Kidney (tissue), 22 donors: ENCODE measurements at places on chromosomes 12 and 14.

DNA sequence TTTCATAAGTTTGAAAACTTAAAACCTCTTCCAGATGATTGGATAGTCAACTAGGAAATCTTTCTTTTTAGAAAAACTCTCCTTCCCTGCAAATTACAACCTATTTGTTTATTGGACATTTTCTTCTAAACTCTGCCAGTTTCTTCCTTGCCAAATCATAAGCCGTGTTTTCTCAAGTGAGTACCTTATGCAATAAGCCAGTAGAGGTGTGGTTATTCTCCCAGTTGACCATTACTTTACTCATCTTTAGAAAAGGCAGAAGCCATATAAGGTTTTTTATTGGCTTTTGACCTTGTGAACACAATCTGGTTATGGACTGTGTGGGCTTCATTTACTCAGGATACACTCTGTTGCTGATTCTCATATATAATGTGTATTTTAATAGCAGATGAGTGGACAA, 14.6 kb downstream of the ACTR6 start:
- DNase-seq = no peak

DNA sequence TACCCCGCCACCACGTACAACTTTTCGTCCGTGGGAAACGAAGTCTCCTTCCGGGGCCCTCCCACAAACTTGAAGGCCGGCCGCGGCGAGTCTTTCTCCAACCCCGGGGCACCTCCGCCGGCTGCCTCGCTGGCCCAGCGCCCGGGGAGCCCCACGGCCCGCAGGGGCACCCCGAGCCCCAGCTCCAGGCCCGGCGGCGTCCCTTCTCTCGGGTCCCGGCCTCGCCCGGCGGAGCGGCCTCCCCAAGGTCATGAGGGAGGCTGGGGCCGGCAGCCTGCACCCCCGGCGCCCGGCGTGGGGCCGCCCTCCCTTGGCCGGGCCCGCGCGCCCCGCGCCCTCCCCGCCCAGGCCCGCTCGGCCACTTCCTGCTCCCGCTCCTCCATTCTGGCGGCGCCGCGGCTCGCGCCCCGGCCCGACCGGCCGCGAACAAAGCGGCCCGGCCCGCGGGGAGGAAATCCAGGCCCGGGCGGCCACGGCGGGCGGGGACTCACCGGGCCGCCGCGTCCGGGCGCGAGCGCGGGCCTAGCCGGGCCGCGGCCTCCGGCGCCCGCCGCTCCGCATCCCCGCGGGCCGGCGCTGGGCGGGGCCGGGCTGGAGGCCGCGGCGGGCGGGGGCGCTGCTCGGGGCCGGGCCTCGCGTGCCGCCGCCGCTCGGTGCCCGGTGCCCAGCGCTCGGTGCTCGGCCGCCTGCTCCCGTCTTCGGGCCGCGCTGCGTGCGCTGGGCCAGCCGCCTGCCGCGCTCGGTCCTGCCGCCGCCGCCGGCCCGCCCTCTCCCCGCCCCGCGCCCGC, at the start of gene AKT1:
Gene AKT1 (minus strand): TSS at position 756 of the 788 bp plus-strand sequence. CDS start 3,105 bp downstream, outside the sequence.
- no peak for DNase-seq

DNA sequence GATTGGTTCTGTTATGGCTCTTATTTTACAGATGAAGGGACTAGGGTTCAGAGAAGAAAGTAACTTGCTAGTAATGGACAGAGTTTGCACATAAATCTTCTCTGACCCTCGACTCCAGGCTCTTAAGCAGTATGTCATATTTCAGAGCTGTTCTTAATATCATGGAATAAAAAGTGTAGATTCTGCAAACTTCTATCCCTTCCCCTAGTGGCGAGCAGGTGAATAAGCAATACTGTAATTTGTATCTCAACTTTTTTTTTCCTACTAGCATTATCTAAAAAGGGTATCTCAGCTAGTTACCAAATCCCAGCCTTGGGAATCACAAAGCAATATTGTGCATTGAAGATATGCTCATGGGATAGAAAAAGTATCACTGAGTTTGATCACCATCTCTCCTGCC, 83.2 kb downstream of the ANO4 start:
- no peak for DNase-seq

DNA sequence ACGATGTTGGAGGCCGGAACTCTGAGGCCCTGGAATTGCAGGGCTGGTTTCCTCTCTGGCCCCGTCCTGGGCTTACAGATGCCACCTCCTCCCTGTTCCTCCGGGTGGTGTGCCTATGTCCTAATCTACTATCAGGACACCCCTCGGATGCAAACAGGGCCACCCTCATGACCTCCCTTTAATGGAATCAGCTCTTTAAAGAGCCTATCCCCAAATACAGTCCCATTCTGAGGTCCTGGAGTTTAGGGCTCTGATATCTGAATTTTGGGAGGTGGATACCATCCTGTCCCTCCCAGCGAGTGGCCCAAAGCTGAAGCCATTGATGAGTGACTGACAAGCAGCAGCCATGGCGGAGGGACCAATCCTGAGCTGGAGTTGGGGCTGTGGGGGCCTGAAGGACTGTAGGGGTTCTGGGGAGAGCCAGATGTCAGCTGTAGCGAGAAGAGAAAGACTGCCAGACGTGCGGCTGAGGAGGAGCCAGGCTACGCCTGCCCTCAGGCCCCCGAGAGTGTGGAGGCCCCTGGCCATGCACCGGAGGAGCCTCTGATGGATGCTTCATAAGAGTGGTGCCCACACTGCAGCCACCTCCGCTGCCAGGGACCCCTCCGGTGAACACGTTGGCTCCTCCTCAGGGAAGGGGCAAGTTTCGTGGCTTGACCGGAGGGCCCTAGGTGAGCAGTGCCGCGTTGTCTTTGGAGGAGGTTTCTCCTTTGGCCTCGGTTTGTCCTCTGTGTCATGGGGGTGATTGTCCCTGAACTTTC, 100.2 kb downstream of the KIF26A start:
- peak; percentile 57 for DNase-seq

GRCh38 chr14:32914391-32914790, 24.3 kb upstream of the NPAS3 start:
- no peak for DNase-seq

- DNase-seq = no peak
Observed at GRCh38 chr12:52296572-52297215, 5.4 kb upstream of the KRT81 start.

DNA sequence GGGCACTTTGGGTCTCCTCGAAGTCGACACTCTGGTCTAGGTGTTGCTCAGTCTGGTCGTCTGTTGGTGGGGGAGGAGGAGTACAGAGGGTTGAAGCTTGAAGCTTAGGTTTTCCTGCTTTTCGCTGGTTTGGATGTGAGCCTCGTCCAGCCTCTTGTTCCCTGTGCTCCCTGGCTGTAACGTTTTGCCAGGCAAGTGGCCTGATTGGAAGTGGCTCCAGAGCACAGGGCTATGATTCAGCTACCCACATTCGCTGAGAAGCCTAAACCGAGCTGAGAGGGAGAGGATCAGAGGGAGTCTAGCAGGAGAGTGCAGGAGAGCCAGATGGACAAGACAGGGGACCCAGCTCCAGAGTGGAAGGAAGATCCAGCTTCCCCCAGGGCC, 6.1 kb downstream of the HOXC10 start:
- DNase-seq = peak; percentile 82

- DNase-seq = peak; percentile 69
Observed at GRCh38 chr12:131929581-131930456, 743 bp downstream of the PUS1 start.
